ENCODE measurements at places on chromosomes 1 and 21.

- no peak for DNase-seq
These were observed 183.6 kb downstream of the GIPC2 start for GRCh38 chr1:78229344-78229743.

GRCh38 chr21:35329940-35330660 lies 281.0 kb upstream of the RUNX1 start:
- peak; percentile 27 for DNase-seq

DNA sequence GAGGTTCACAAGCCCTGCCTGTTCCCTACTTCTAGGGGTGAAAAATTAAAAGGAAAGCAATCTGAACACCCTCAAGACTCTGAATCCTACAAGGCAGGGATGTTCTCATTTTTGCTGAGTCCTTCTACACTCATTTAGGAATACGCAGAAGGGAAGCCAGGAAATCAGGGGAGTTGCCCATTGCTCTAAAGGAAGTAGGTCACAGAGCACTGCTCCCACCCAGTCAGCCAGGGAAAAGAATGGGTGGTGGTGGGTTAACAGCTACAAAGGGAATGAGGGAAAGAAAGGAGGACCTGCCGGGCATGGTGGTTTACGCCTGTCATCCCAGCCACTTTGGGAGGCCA lies 2.4 kb upstream of the CTTNBP2NL start:
- no peak for DNase-seq

GRCh38 chr1:240116831-240117769 lies 25.4 kb downstream of the FMN2 start:
- DNase-seq = no peak

DNA sequence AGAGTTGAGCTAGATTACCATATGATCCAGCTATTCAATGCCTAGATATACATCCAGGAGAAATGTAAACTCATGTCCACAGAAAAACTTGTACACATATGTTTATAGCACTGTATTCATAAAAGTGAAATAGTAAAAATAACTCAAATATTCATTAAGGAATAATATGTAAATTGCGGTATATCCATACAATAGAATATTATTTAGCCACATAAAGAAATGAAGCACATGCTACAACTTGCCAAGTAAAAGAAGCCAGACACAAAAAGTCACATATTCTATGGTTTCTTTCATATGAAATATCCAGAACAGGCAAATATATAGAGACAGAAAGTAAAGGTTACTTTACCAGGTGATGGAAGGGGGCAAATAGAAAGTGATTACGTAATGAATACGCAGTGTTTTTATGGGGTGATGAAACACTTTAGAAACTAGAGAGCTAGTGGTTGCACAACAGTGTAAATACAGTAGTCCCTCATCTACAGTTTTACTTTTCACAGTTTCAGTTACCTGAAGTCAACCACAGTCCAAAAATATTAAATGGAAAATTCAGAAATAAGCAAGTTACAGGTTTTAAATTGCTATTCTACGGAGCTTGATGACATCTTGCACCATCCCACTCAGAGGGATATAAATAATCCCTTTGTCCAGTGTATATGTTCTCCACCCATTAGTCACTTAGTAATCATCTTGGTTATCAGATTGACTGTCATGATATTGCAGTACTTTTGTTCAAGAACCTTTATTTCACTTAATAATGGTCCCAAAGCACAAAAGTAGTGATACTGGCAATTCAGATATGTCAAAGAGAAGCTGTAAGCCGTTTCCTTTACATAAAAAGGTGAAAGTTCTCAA lies 62.3 kb downstream of the ZNF644 start:
- no peak for DNase-seq

DNA sequence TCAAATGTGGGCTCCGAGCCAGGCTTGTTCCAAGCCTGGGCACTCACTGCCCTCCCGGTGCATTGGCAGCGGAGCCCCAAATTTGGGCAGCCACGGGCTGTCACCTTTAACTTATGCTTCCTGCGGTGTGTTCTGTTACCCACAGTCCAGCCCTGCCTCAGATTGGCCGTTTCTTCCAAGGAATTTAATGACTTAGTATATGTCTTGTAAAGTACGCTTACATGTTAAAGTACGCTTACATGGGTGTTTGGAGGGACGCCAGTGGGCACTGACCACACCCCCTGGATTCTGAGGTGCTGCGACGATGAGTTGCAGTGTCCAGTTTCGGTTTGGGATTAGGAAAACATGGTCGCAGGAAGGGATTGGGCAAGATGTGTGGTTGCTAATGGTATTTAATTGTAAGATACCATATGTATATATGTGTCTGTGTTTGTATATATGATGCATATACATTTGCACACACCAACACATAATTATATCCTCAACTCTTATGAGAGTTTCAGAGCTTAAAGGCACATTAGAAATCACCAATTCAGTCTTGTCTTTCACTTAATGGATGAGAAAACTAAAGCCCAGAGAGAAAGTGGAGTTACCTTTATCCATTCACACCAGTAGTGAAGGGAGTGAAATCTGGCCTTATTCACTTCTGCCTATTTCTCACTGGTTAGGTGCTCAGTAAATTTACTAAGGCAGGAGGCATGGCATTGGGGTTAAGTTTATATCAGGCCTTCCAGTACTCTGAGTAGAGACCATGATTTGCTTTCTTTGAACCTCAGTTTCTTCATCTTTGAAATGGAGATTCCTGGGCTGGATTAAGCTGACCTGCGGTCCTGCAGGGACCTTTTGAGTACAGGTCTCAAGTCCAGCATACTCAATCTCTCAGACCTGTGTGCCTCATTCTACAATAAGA lies 1.0 kb downstream of the SMYD2 start:
- peak; percentile 51 for DNase-seq

DNA sequence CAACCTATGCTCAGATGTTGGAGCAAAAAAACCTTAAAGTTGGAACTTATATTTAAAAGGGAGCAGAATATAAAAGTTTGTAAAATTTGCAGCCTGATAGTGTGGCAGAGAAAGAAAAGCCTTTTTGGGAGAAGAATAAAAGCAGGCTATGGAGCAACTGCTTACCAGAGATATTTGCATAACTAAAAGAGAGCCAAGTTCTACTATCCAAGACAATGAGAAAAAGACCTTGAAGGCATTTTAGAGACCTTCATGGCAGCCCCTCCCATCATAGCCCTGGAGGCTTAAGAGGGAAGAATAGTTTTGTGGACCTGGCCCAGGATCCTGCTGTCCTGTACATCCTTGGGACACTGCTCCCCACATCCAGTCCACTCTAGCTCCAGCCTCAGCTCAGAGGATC lies 312.5 kb upstream of the ZRANB2 start:
- no peak for DNase-seq

DNA sequence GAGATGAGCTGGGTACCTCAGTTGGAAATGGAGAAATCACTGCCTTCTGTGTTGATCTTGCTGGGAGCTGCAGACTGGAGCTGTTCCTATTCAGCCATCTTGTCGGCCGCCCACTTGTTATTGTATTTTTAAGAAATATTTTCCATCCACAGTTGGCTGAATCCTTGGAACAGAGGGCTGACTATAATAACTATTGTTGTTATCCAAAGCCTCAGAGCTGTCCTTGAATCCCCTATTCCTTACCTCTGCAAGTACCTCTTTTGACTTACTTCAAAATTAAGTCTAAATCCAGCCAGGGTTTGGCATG lies 44.1 kb upstream of the GRHL3 start:
- DNase-seq = no peak

GRCh38 chr1:17335821-17336710 lies 28.1 kb downstream of the PADI4 start:
- peak; percentile 76 for DNase-seq

DNA sequence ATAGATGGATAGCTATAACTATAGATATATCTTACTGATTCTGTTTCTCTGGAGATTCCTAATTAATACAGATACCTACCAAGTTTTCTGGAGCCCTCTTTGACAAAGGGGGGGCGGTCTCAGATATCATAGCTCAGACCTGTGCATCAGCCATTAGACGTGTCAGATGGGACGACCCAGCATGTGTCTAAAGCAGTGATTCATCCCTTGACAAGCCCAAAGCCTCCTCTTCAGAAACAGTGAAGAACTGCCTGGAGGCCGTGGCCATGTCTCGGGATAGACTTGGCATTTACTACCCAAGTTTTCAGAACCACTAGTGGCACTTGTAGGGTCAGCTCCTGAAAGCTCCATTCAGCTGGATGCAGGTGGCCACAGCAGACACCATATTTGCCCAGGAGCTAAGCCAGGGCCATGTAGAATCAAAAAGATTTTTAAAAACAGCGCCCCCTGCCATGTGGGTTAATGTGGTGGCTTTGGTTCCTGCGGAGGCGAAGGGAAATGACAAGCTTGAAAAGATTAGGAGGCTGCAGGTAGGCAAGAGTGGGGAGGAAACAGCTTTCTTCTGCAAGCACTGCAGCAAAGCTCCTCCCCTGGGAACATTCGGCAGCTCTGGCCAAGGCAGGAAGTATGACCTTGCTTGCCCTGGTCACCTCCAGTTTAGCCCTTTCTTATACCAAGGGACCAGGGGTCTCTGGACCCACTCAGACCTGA lies 82.2 kb downstream of the FBXO2 start:
- DNase-seq = no peak

- DNase-seq = no peak
These were observed 71.5 kb downstream of the NR5A2 start for GRCh38 chr1:200099040-200099439.

GRCh38 chr1:101496109-101496508 lies 259.3 kb downstream of the S1PR1 start:
- no peak for DNase-seq

DNA sequence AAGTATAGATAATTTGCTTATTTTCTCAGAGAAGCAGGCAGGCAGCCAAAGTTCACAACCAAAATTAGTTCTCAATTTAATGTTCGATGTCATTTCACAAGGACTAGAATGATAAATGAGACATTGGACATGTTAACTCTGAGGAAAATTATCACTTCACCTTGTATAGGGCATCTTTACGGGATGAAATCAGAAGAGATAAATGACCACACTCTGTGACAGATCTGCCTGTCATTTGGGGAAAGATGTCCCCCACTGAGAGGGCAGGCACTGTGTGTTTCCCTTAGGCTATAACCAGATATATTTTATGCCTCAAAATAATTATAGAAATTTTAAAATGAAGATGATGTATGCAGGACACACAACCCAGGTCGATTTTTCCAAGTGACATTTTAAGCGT lies 642.9 kb downstream of the BRINP3 start:
- no peak for DNase-seq

DNA sequence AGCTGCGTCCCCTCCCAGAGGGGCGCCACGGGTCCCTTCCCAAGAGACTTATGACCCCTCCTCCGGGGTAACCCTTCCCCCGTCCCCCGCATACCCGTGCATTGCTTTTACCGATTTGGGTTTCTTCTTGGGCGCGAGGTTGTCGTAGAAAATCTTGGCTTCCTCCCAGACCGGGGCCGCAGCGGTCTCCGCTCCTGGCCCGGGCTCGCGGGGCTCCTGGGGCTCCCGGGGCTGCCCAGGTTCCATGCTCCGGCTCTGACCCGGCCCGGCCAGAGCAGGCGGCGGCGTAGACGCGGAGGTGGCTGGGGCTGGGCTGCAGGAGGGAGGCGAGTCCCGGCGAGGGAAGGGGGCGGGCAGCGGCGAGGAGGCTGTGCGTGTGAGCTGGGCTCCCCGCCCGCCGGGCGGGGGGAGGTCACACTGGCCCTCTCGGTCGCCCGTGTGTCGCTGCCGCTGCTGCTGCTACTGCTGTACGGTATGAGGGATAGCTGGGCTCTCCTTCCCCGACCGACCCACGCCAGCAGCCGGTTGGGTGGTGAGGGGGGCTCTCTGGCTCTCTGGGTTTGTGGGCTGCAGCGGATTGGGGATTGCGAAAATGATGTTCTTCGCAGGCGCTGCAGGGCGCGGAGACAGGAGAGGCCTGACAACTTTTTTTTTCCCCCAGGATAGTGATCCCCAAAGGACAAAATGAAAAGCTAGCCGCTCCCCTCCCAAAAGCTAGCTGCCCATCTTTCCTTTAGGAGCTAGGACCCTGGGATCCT lies at the start of gene NT5C1A:
TSS of gene NT5C1A (minus strand) at position 315 of the 758 bp plus-strand sequence. CDS start at position 246, 69 bp downstream.
- peak; percentile 26 for DNase-seq

DNA sequence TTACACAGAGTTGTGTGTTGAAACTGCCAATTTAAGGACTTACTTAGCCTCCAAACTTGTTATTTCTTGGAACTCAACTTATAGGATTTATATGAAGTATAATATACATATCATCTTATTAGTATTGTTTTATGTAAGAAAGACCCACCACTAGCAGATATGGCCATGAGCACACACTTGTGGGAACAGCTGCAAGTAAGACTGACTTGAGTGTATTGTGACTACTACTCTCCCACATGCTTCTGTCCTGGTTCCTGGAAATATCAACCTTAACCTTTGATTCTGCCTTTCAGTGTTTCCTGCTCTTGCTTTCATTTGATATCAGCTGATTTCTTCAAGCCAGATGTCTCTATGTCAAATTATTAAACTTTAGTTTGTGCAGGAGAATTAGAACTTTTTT lies 175.3 kb downstream of the MAGI3 start:
- no peak for DNase-seq

- DNase-seq = no peak
These were observed 45.7 kb downstream of the LRRC8D start for GRCh38 chr1:89866568-89866967.

- no peak for DNase-seq
These were observed 30.3 kb upstream of the RLF start for GRCh38 chr1:40130892-40131291.

GRCh38 chr21:42654179-42654912 lies 925 bp downstream of the PDE9A start:
- peak; percentile 52 for DNase-seq

DNA sequence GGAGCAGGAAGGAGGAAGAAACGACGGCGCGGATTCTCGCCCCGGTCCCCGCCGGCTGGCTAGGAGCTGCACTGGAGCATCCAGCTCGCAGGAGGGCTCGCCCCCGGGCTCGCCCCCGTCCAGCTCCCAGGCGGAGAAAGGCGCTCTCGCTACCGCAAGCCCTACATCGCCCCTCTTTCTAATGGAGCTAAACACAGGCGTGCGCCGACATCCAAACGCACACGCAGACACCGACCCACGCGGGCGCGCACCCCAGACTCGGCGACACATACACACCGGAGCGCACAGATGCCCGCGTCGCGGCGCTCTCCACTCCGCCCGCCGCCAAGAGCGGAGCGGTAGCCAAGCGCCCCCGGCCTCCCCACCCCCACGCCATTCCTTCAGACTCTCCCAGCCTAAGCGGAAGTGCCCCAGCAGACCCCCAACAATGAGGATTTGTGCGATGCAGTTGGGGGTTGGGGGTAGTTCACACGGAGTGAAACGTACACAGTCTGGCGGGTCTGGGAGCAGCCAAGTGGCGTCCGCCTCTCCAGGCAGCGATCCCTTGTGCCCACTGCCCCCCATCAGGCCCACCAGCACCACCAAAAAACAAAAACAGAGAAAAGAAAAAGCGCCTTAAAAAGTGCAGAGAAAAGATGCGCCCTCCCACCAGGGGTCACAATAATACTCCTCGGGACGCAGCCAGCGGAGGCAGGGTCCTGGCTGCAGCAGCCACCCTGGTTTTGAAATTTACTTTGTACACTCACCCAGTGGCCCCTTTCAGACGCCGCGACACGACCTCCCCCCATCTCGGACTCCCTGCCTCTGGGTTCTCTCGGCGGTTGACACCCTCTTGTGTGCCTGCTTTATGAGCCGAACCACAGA lies 1.4 kb downstream of the DAB1 start:
- no peak for DNase-seq
